ENCODE measurements at places on chromosomes 16 and 17.

GRCh38 chr16:12558641-12559040 is 245.0 kb downstream of the CPPED1 start:
- DNase-seq = no peak

DNA sequence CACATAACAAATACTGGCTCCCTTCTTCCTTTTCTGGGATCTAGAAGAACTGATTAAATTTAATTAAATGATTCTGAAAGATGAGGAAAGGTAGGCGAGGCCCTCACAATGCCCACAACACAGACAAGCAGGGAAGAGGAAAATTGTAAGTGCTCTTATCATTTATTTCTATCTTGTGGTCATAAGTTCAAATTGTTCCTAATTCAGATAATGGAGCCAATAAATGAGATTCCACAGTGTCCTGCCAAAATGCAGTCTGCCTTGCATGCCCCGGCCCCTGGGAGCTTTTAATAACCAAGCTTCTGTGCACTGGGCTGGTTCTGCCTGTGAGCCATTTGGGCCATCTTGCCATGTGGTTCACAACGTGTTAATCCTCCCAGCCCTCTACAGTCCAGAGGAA is 97.0 kb downstream of the CMC2 start:
- no peak for DNase-seq

- peak; percentile 96 for DNase-seq
Measured at GRCh38 chr17:7989781-7990655, 12.4 kb upstream of the GUCY2D start.

DNA sequence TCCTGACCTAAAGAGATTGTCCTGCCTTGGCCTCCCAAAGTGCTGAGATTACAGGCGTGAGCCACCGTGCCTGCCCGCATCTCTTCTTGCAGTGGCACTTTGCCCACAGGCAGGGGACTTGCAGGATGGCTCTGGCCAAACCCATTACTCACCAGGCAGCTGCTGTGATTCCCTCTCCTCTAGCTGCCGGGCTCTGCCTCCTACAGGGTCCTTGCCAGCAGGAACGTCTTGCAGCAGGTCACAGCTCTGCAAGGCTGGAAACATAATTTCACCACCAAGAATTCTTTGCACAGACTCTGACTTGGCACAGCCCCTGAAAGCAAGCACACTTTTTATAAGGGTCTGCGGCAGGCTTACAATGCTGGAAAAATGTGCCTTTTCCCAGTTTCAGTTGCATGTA is 20.3 kb downstream of the COX4I1 start:
- DNase-seq = no peak

- DNase-seq = no peak
Measured at GRCh38 chr16:49650603-49651002, 205.3 kb downstream of the ZNF423 start.

GRCh38 chr16:87263418-87264052 is 53.7 kb downstream of the C16orf95 start:
- no peak for DNase-seq

DNA sequence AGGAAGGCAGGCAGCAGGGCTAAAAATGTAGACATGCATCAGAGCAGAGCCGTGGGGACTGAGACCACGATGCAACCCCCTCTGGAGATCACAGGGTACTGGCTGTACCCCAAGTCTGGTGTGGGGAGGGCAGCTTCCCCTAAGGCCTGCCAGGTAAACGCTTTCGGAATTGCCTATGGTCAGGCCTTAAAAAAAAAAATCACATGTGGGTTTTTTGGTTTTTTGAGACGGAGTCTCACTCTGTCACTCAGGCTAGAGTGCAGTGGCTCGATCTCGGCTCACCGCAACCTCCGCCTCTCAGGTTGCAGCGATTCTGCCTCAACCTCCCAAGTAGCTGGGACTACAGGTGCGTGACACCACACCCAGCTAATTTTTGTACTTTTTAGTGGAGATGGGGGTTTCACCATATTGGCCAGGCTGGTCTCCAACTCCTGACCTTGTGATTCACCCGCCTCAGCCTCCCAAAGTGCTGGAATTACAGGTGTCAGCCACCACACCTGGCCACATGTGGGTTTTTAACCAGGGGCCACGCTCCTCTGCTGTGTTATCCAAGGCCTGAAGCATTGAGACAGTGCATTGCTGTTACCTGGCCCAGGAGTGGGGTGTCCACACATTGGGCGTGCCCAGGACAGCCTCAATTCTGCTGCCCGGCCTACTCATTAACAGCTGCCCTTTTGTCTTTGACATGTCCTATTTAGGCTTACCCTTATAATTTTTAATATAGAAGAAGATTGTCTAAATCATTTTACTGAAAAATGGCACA is 50.4 kb downstream of the LITAF start:
- no peak for DNase-seq

- no peak for DNase-seq
Measured at GRCh38 chr17:61591930-61592329, 911 bp upstream of the NACA2 start.

Data from stimulated activated naive CD8-positive, alpha-beta T cell treated with anti-CD3 and anti-CD28 coated beads, Interleukin-15, amount 100 ng/mL, for 72 hours (primary cell).